Suprapubic skin (tissue), 4 donors: ENCODE measurements at places on chromosomes 12 and 14.

GRCh38 chr14:35124127-35124526, 1.8 kb downstream of the PRORP start:
- no peak for DNase-seq

- DNase-seq: no peak
Measured at GRCh38 chr14:100651999-100652508, 64.8 kb upstream of the BEGAIN start.

- DNase-seq: no peak
Measured at GRCh38 chr12:45475594-45475993, 253.9 kb upstream of the ARID2 start.

- no peak for DNase-seq
Measured at GRCh38 chr14:74267588-74267987, 28.3 kb downstream of the VSX2 start.

DNA sequence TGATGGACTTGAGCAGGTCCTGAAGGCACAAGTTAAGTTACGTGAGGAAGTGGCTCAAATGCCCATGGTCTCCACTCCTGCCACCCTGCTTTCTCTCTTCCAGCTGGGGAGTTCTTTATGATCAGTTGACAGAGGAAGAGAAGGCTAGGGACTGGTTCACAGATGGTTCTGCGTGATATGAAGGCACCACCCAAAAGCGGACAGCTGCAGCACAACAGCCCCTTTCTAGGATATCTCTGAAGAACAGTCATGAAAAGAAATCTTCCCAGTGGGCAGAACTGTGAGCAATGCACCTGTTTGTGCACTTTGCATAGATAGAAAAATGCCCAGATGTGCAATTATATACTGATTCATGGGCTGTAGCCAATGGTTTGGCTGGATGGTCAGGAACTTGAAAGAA, 162.4 kb upstream of the FSCB start:
- no peak for DNase-seq

DNA sequence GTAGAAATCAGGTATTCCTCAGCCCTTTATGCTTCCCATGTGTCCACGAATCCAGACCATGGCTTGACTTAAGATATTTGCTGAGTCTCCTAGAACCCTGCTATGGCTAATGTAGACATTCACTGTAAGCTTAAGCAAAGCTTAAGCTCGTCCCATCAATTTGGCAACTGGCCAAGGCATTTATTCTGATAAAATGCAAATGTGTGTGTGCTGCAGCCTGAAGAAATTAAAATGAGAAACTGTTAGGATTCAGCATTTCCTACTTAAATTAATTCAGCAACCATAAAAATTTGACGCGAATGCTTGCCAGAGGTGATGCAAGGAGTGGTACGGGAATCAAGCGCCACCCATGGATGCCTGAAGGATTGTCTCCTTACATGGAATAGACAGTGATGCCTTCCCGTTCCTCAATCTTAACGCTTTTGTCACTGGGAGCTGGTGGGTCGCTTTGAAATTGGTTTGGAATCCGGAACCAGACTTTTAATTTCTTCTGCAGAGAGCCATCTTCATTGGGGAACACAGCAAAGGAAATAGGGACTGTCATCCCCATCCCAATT, 13.2 kb downstream of the HEBP1 start:
- DNase-seq: no peak

- DNase-seq: no peak
Measured at GRCh38 chr12:117063162-117063911, 35.9 kb downstream of the TESC start.

DNA sequence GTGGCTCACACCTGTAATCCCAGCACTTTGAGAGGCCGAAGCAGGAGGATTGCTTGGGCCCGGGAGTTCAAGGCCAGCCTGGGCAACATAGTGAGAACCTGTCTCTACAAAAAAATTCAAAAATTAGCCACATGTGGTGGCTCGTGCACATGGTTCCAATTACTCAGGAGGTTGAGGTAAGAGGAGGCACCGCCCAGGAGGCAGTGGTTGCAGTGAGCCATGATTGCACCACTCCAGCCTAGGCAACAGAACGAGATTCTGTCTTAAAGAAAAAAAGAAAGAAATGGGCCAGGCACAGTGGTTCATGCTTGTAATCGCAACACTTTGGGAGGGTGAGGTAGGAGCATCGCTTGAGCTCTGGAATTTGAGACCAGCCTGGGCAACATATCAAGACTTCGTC, 33.5 kb downstream of the MAP1LC3B2 start:
- peak; percentile 83 for DNase-seq

DNA sequence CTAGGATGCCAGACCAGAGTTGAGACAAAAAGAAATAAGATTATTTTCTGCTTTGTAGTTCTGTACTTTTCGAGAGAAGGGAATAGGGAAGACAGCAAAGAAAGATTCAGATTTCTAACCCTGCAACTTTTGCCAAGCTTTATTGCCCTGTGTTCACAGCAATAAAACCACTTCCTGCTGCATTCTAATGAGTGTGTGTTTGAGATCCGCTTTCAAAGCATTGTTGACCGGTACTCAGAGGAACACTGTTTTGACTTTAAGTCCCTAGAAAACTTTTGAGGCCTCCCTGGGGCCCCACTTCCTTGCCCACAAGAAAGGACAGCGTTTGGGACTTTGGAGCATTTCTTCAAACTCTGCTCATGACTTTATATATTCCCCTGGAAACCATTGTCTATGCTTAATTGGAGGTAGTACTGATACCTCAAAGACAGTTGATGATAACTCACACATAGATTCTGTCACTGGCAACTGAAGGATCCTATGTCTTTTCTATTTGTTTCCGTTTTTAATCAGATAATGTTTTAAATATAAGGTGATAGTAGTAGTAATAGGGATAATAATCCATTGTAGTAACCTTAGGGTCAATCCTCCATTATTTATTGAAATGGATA, 1.3 kb downstream of the RNASE6 start:
- no peak for DNase-seq

DNA sequence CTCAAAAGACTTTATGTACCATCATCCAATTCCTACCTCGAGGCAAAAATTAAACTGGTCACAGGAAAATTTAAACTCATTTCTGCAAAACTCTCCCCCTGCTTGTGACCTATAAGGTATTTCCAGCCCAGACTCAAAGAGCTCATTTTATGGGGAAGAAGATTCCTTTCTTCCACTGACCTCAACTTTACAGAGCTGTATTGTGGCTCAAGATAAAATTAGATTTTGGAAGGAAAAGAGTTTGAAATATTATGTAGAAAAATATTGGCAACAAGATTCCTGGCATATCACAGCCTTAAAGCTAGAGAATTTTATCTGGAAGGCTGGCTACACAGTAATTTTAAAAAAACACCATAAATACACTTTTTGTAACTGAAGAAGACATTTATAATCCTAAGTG, 91.7 kb downstream of the STXBP6 start:
- DNase-seq: no peak

DNA sequence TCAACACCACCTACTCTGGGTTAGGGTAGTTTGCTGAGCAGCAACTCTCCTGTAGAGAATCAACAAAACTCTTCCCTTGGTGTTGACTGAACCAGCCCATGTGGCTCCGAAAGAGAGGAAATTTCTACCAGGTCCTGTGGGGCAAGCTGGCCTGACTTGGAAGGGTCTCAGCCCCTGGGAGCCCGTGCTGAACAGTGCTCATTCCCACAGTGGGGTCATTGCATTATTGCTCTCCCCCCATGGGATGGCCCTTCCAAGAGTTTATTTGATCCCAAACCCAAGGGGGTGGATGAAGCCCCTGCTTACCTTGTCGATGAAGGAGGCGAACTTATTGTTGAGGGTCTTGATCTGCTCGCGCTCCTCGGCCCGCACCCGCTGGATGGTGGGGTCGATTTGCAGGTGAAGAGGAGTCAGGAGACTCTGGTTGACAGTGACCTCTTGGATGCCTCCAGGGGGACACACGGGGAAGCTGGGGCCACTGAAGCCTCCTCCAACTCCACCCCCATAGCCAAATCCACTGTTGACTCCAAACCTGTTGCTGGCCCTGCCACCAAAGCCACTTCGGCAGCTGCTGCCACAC, 580 bp downstream of the KRT75 start:
- DNase-seq: no peak

DNA sequence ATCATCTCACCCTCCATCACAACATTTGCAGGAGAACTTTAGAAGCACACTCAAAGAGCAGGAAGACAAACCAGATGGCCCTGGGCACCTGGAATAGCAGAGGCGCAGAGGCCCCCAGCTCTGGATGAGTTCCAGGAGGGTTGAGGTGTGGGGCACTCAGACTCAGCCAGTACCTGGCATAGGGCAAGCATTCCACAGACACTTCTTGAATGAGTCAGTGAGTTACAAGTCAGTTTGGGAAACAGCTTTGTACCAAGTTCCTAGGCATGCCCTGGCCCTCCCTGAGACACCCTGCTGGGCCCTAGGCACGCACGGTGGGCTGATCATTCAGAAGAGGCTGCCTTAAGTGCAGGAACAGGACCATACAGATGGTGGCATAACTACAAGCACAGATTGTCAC, 54.3 kb downstream of the MAP3K9 start:
- DNase-seq: no peak

GRCh38 chr12:71041476-71041875, 116.3 kb downstream of the TSPAN8 start:
- no peak for DNase-seq

GRCh38 chr12:31440586-31440985, 114.6 kb upstream of the SINHCAF start:
- DNase-seq: no peak

- no peak for DNase-seq
Measured at GRCh38 chr14:96088481-96088880, 49.3 kb downstream of the C14orf132 start.

DNA sequence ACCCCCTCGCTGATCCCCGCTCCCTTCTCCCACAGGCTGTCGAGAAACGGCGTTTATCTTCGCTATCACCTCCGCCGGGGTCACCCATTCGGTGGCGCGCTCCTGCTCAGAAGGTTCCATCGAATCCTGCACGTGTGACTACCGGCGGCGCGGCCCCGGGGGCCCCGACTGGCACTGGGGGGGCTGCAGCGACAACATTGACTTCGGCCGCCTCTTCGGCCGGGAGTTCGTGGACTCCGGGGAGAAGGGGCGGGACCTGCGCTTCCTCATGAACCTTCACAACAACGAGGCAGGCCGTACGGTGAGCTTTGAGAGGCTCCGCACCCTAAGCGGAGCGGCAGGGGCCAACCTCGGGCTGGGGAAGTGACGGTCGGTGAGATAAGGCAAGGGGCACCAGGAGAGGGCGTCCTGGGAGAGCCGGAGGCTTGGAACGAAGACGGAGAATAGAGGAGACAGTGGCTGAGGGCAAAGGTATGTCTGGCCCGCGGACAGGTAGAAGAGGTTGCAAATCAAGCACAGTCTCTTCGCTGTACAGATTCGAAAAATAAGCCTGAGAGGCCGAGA, 2.3 kb downstream of the WNT1 start:
- DNase-seq: no peak

DNA sequence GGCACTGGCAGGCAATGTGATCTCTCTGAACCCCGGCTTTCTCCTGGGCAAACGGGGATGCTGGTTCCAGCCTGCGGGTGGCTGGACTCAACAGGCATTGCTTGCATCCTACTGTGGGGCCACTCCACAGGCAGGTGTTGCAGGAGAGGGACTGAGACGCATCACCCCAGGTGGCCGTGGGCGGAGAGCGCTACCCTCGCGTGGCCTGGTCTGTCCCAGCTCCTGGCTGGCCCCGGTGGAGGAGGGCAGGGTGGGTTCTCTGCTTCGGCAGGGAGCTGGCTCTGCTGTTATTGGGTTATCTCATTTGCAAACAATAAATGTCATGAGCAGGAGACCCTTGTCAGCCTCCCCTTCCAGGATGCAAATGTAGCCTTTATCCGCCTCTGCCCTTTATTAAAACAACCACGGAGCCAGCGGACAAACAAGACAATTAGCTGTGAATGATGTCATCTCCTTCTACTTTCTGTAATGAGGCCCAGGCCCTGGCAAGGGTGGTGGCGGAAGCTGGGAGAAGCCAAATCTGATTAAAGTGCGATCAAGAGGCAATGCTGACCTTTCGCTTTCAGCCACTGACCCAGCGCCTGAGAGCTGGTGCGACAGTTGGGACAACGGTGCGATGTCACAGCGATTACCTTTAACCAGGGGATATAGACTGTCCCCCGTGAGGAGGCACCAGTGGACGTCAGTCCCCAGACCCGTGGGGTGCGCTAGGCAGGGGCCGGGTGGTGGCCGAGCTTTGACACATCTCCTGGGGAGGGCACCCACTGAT, 161.8 kb downstream of the KIF26A start:
- no peak for DNase-seq
